ENCODE measurements at places on chromosomes 11 and 22.

DNA sequence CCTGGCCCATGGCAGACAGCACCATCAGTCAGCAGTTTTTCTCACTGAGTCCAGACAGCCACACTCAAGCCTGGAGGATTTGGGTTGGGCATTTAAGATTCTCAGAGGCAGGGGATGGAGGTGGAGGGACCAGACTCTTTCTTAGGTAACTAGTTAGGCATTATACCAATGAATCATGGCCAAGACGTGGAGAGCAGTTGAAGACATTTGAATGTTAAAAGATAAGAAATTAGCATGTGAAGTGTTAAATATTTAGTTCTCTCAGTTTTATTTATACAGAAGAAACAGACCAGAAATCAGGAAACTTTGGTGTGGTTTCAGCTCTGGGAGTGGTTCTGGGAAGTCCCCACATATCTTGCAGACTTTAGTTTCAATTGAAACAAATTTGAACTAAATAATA, 9.9 kb downstream of the GTF2H1 start:
- DNase-seq: no peak

- DNase-seq: no peak
Measured at GRCh38 chr22:29112121-29112520, 39.3 kb downstream of the KREMEN1 start.

- DNase-seq: peak; percentile 14
Measured at GRCh38 chr22:22343581-22344296, 99.2 kb downstream of the VPREB1 start.

DNA sequence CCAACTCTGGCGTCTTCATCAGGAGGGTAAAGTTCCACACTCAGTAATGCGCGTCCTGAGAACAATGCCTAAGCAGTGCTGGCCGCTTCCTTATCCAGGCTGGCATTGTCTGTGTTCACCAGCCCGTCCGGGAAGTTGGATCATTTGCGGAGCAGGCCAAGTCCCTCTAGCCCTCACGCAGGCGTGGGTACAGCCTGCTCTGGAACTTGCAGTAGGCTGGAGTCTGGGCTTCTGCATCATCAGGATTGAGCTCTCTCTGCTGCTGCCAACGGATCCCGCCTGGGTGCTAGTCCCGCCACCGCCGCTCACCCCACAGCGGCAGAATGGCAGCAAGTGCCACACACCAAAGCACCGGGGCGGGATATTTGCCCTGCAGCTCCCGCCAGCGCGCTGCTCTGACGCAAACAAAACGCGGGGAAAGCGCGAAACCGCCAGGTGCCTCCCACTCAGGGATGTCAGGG, 29.0 kb downstream of the GLYATL1 start:
- DNase-seq: no peak

DNA sequence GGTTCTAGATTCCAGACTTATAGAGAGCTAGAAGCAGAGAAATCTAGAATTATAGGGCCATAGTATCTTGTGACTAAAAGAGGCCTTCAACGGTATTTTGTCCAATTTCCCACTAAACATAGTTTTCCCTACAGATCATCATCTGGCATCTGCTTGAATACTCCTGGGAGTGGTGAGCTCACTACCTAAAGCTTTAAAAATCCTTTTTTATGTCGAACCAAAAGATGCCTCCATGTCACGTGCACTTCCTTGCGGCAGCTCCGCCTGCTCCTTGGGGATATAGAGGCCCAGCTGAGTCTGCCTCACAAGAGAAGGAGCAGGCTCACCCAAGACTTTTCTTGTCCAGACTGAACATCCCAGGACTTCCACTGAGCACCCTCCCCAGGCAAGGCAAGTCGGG, 4.3 kb upstream of the MB start:
- DNase-seq: no peak

DNA sequence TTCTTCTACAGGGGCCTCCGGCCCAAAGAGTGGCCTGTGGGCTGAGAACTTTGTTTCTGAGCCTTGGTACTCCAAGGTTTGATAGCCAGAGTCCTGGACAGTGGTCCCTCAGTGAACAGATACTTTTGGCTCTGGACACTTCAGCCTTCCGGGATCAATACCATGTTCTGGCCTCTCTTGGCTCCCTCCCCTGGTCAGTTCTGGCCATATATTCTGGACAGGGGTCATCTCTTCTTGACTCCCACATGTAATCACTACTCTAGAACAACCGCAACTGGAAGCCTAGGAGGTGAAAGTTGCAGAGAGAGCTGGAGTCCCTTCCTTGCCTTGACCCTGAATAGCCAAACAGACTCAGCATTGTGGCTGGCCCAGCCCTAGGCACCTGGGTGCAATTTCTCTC, 2.3 kb downstream of the RTN4RL2 start:
- DNase-seq: no peak

- DNase-seq: no peak
Measured at GRCh38 chr22:33105501-33105911, 47.3 kb upstream of the SYN3 start.

DNA sequence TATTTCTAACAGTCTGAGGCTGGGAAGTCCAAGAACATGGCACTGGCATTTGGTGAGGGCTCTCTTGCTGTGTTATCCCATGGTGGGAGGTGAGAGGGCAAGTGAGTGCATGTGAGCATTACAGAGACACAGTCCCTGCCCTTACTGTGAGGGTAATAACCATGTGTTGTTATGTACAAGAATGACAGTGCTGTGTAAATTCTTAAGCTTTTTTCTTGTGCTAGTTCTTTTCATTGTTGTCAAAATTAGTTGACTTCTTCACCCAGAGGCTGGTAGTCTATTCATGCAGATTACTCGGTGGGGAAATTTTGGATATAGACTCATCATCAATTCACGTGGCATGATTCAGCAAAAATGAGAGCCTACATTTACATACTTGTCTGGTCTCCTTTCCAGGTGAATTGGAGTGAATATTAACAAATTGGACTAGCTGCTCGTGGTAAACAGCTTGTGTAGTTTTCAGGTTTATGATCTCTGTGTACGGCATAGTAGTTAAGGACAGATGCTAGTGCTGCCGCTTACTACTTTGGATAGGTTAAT, 49.3 kb downstream of the ATXN10 start:
- no peak for DNase-seq

- no peak for DNase-seq
Measured at GRCh38 chr11:32435511-32435941, at the start of gene WT1. Gene WT1 (minus strand): TSS chr11:32435539.

- no peak for DNase-seq
Measured at GRCh38 chr11:34251589-34251980, 106.2 kb downstream of the ABTB2 start.

DNA sequence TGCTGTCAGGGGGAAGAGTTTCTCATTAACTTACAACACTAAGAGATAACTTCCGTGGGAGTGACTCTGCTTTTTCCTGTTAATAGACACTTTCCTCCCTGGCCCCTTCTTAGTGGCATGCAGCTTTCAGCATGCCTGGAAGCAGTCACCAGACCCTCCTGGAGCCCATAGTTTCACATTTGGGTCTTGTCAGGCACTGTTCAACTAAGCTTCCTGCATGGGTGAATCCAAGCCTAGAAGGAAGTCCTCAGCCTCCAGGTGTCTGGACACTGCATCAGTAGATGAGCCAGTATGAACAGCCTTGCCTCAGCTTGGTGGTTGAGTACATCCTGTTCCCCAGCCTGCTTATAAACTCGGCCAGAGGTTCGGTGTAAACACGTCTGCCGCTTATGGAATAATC, 68.1 kb downstream of the PPP6R3 start:
- DNase-seq: peak; percentile 46

- no peak for DNase-seq
Measured at GRCh38 chr22:23370251-23370650, 189.9 kb downstream of the BCR start.

- DNase-seq: no peak
Measured at GRCh38 chr11:99281331-99281730, 260.6 kb downstream of the CNTN5 start.

GRCh38 chr11:22957786-22958185, 97.5 kb upstream of the CCDC179 start:
- DNase-seq: no peak

- no peak for DNase-seq
Measured at GRCh38 chr11:38252620-38253019, 1654.6 kb upstream of the RAG2 start.

DNA sequence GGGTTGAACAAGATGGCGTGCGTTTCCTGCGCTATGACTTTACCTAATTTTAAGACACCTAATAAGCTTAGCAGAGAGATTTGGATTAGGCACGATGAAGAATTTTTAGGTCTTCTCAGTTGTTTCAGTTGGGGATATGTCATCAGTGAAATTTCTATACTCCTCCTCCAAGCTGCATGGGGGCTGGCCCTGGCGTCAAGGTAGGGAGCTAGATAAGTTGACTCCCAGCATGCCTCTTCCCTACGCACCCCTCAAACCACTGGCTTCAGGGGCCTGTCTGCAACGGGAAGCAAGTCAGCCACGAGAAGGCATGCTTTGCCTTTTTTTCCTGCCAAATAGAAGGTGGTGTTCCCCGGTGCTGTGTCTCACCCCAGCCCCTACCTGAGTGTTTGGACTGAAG, 13.3 kb downstream of the DGAT2 start:
- no peak for DNase-seq

GRCh38 chr11:130278745-130279144, 36.0 kb downstream of the ZBTB44 start:
- no peak for DNase-seq

GRCh38 chr22:24335496-24335895, 64.9 kb downstream of the SPECC1L start:
- no peak for DNase-seq

- no peak for DNase-seq
Measured at GRCh38 chr22:29861672-29862297, 21.2 kb upstream of the MTMR3 start.

All from transverse colon (tissue), 4 donors.